Stimulated activated CD4-positive, alpha-beta T cell treated with anti-CD3 and anti-CD28 coated beads, Interleukin-4, amount 100 ng/mL, for 4 hours (primary cell): ENCODE measurements at places on chromosomes 2 and 18.

GRCh38 chr18:22176420-22177326 lies 7.3 kb downstream of the GATA6 start:
- DNase-seq: no peak

GRCh38 chr18:75170916-75171315 lies 38.0 kb downstream of the PTGR3 start:
- no peak for DNase-seq

DNA sequence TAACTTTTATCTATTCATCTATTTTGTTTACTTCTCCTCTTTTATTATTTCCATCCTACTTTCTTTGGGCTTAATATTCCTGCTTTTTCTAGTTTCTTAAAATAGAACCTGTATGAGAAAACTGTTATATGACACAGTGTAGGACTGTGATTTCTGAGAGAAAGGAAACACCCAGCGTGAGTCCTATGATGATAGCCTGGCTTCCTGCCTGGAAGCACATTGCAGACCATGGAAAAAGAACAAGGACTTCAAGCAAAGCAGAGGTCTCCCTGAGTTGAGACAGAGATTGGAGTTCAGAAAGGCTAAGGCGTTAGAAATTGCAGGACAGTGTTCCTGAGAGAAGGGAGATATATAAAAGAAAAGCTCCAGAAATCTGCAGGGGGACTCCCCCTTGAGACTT lies 7.8 kb downstream of the RBM44 start:
- no peak for DNase-seq

DNA sequence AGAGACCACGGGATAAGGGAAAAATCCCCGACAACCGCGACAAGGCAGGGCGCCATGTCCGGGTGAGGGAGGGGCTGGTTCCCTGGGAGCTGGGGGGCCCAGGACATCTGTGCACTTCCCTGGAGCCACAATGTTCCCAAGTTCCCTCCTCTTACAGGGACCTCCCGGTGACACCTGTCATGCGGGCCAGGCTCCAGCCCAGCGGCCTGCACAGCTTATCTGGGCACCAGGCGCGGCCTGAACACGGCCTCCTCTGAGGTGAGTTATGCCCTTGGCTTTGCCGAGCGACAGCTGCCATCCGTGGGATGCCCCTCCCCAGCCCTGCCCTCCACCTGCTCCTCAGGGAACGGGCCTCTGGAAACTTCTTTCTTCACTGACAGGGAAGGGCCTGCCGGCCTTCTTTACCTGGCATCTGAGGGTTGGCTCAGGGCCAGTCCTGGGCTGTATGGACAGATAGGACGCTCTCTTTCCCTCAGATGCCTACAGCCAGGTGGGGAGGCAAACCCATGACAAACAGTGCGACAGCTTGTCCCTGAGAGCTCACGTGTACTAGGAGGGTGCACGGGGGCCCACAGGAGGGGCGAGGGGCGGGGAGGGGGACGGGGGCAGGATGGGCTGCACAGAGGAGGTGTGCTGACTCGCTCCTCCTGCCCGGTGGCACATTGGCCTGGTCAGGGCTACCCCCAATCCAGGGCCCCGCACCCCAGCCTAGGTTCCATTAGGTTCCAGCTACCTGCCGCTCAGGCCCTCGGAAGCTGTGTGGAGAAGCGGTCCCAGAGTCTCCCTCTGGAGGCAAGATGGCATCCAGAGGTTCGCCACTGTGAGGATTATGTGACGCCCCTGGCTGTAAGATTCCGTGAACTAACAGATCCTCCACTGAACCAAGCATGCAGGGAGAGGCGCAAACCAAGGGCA lies 34.9 kb upstream of the HPCAL1 start:
- DNase-seq: no peak

GRCh38 chr2:189500456-189501160 lies 59.3 kb downstream of the WDR75 start:
- no peak for DNase-seq

GRCh38 chr2:156907806-156908205 lies 349.7 kb upstream of the GALNT5 start:
- DNase-seq: no peak

DNA sequence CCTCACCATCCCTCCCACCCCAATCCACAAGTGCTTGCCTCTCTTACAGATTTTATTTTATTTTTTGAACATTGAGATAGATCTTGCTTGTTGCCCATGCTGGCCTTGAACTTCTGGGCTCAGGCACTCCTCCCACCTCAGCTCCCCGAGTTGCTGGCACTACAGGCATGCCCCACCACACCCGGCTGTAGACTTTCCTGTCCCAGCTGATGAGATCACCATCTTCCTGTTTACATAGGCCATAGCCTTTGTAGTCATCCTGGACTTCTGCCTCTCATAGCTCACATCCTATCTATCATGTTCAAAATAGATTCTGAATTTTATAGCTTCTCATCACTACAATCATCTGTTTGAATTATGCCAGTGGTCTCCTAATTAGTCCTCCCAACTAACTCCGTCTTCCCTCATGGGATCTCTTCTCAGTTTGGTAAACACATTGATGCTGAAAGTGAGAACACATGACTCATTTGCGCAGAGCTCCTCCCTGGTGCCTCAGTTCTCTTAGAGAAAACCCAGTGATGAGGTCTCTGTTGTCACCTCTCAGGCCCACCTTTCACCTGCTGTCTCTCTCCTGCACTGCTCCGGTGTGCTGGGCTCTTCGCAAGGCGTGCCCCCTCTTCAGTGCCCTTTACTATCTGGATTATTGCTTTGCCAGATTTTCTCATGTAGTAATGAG lies 243.0 kb downstream of the ZNF407 start:
- no peak for DNase-seq

- DNase-seq: no peak
Observed at GRCh38 chr2:163764566-163764965, 28.8 kb upstream of the FIGN start.

- DNase-seq: no peak
Observed at GRCh38 chr2:220966636-220967035, 605.5 kb downstream of the EPHA4 start.

GRCh38 chr2:74695663-74696062 lies 41.6 kb downstream of the SEMA4F start:
- no peak for DNase-seq

GRCh38 chr2:164429354-164429753 lies 191.9 kb downstream of the GRB14 start:
- DNase-seq: no peak

GRCh38 chr2:154195644-154196195 lies 324.0 kb downstream of the GALNT13 start:
- DNase-seq: no peak

DNA sequence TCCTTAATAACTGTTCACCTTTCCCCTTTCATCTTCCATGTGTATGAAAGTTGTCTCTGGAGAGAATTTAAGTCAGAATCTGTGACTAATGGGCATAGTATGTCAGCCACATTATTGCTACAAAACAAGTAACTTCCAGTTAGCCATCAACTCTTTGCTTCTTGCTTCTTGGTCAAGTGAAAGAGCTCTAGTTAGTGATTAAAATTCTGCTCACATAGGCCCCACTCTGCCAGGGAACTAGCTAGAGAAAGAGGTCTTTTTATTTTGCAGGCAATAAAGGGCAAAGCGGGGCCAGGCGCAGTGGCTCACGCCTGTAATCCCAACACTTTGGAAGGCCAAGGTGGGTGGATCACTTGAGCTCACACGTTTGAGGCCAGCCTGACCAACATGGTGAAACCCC lies 64.6 kb downstream of the COLEC12 start:
- no peak for DNase-seq

- no peak for DNase-seq
Observed at GRCh38 chr2:226420646-226421045, 379.0 kb downstream of the IRS1 start.

DNA sequence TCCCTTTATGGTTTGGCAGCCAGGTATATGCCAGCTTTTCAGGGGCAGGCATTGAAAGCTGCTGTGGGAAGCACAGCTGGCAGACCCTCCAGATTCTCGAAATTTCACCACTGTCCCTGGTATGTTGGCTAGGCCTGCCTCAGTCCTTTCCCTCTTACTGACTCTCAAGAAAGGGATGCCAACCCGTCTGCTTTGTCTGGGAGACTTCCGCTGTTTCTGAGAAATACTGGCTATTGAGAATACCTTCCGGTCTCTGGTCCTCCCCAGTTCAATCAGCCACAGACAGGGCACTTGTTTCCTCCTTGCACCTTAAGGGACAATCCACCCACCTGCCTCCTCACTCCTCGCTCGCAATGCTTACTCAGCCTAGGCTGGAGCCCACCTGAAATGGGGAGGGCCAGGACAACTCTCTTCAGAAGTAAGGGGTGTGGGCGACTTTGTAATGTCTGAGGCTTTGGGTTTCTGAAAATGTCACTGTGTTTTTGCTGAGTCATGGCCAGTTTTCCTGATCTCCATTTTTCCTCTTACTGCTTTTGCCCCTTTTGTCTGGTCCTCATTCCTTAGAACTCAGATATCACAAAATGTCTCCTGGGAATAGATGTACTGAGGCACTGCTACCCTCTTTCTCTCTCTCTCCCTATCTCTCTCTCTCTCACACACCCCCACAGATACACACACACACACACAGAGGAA lies 571.1 kb downstream of the TNS1 start:
- no peak for DNase-seq

DNA sequence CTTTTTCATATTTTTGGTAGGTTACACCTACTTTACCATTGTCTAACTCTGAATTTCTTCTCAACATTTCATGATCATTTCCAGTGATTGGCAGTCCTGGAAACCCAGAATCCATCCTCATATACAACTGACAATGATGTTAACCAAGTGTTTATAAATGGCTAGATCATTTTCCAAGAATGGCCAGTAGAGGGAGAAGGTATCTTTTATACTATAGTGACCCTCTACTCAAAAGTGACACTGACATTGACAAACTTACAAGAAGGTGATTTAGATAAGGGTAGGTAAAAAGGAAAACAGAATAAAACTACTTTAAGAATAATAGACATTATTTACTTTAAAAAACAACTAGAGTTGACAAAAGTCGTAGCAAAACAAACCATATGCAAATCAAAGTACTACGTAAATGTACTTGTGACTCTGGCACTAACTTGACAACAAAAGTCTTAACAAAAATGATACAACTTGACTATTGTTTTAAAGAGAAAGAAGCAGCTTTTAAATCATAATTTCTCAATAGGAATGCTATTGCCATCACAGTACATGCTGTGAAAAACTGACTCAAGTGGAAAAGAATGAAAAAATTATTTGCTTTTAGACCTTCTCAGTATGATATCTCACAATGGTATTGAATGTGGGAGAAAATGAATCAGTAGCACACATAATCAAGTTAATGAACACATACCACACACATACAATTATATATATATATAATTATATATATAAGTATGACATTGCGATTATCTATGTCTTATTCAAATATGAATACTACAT lies 76.6 kb upstream of the GRB14 start:
- DNase-seq: no peak

GRCh38 chr2:60520917-60521539 lies 32.4 kb downstream of the BCL11A start:
- DNase-seq: no peak

DNA sequence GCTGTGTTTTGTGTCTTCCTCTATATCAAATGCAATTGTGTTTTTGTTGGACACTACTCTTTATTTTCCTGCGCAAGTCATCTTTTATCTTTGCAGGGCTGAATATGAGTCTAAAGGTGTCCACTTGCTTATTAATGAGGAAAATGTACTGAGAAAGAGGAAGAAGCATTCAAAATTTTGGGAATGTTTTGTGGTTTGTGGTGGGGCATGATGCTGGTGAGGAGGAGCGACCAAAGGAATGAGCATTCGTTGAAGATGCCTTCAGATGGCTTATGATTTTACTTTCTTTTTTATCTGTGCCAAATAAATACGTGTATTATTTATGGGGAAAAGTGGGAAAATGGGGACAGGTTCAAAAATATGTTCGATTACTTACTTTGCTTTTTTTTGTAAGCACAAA lies 63.9 kb upstream of the SMIM21 start:
- no peak for DNase-seq

DNA sequence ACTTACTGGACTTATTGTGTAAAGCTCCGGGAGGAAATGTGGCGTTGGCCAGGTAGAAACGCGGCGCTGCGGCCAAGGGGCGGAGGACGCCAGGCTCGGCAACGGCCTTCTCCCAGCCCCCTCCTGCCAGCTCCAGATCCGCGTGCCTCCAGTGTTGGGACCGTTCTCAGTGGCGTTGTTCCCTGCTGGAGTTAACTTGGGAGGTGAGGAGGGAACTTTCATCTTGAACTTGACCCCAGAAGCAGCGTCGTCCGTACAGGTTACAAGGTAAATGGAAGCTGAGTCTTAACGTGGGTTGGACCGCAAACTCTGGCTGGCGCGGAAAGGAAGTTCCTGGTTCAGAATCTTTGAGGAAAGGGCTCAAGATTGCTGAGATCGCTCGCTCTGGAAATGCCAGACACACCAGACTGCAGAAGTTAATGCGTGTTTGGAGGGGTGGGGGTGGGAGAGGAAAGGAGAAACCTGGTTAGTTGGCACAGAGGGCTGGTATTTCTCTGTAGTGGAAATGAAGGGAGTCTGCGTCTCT lies 1.3 kb downstream of the TANC1 start:
- no peak for DNase-seq

GRCh38 chr2:9617749-9618148 lies 13.0 kb downstream of the YWHAQ start:
- DNase-seq: no peak

GRCh38 chr2:229749779-229750178 lies 35.4 kb upstream of the DNER start:
- no peak for DNase-seq

- DNase-seq: no peak
Observed at GRCh38 chr18:23924813-23925212, 89.7 kb upstream of the TTC39C start.

- DNase-seq: no peak
Observed at GRCh38 chr2:25570161-25570845, 103.1 kb downstream of the DTNB start.

- DNase-seq: no peak
Observed at GRCh38 chr2:169983506-169983905, 156.3 kb downstream of the UBR3 start.

DNA sequence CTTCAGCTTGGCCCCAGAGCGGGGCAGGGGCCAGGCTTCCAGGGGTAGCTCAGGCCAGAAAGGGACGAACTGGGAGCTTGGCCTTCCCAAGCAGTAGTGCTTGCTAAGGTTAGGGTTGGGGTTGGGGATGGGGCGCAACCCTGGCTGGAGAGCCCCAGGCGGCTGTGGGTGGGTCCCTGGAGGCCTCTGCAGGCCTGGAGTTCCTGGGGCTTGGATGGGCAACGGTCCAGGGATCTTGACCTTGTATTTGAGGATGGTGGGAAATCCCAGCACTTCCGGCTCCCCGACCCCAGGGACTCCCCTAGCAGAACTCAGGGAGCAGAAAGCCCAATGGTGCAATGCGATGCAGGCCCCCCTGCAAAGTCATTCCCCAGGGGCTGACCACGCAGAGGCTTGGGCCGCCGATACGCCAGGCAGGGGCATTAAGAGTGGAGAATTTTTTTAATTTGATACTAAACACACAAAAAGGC lies 12.6 kb upstream of the MLPH start:
- no peak for DNase-seq

- no peak for DNase-seq
Observed at GRCh38 chr18:11957636-11958035, 23.7 kb upstream of the IMPA2 start.

GRCh38 chr18:56652802-56653201 lies 1.6 kb downstream of the WDR7 start:
- no peak for DNase-seq

- peak; percentile 76 for DNase-seq
Observed at GRCh38 chr18:51110073-51110797, 80.2 kb downstream of the SMAD4 start.
